ENCODE measurements at places on chromosomes 16 and 17.

DNA sequence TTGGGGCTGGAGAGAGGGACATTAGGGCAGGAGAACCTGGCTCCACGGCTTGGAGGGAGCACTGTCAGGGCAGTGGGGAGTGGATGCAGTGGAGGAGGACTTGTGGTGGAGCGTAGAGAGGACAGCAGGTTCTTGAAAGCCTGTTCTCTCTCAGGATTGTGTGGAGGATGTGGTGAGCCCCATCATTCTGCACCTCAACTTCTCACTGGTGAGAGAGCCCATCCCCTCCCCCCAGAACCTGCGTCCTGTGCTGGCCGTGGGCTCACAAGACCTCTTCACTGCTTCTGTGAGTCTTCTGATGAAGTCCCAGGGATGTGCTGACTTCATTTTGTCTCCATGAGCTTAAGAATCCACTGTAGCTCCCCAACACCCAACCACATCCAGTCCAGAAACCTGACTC lies 13.5 kb downstream of the COX6A2 start:
- no peak for DNase-seq

- no peak for DNase-seq
Measured at GRCh38 chr16:9126609-9127008, 35.2 kb downstream of the HAPSTR1 start.

- DNase-seq, result no peak
Measured at GRCh38 chr16:77374384-77374783, 60.5 kb downstream of the ADAMTS18 start.

GRCh38 chr17:8618825-8619224 lies 11.7 kb downstream of the MYH10 start:
- DNase-seq, result no peak

- no peak for DNase-seq
Measured at GRCh38 chr17:61405686-61406536, 6.3 kb downstream of the TBX2 start.

GRCh38 chr17:77564278-77564920 lies 394.1 kb upstream of the TNRC6C start:
- DNase-seq, result no peak

DNA sequence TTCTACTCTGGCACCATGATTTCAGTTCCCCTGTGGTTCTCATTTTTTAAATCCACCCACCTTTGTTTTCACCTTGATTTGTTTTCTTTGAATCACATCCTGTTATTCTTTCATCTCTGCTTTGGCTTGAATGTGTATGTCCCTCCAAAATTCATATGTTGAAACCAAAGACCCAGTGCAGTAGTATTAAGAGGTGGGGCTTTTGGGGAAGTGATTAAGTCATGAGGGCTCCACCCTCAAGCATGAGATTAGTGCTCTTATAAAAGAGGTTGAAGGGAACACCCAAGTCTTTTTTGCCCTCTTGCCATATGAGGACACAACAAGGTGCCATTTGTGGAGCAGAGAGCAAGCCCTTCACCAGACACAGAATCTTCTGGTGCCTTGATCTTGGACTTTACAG lies 382.3 kb downstream of the SLC39A11 start:
- DNase-seq, result no peak

All from stimulated activated naive CD4-positive, alpha-beta T cell (primary cell).